GM12892 (cell line): ENCODE measurements at places on chromosomes 7 and 10.

GRCh38 chr10:58651040-58651439 lies 138.4 kb downstream of the BICC1 start:
- DNase-seq, result no peak

- no peak for DNase-seq
Measured at GRCh38 chr10:85580585-85580984, 786.0 kb downstream of the GRID1 start.

DNA sequence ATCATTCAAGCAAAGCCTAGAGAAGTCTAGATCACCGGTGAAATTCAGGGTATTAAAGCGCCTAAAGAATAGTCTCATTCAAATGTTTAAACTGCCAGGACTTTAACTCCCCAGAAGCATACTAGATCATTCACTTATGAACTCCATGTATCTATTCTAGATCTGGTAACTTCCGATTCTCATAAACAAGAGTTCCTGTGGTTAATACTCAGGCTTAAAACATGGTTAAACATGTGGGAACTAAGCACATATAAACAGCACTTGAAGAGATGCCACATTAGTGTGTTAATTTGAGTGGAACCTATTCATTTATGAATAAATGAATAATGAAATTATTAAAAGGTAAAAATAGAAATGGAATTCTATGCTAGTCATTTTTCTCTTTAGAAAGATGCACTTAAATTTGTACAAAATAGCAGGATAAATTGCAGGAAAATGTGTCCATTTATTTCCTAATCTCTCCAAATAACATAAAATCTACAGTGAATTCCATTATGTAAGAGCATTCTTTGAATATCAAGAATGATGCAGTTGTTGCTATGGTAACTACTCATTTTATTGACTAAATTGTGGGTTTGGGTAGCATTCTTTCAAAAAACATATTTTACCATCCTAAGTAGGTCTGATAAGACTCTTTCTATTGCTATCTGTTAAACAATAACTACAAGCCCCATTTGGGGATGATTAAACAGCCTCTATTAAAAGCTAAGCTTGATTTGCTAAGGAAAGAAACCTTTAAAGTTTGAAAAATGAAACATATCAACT lies 147.6 kb upstream of the TMEM168 start:
- DNase-seq, result no peak

- no peak for DNase-seq
Measured at GRCh38 chr7:29798422-29798821, 7.9 kb upstream of the WIPF3 start.

- no peak for DNase-seq
Measured at GRCh38 chr7:20200361-20200760, 16.8 kb downstream of the MACC1 start.

- no peak for DNase-seq
Measured at GRCh38 chr10:17410907-17411306, 43.5 kb downstream of the ST8SIA6 start.

- DNase-seq, result no peak
Measured at GRCh38 chr10:100781145-100781665, 35.8 kb downstream of the PAX2 start.

- no peak for DNase-seq
Measured at GRCh38 chr7:157016024-157016351, 5.5 kb upstream of the MNX1 start.

DNA sequence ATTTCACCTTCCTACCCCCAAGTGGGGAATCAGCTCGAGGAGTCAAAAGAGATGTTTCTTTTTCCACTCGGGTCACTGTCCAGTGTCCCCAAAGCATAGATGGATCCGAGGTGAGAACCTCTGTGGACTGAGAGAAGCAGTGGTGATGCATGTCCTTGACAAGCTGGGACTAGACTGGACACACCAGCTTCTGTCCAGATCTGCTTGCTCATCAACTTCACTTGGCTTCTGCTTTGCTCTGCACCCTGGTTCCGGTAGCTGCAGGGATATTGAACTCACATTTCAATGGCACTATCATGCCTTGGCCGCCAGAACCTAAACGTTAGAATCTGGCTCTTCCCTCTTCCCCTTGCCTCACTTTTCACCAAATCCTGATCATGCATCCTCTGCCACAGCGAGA lies 50.3 kb upstream of the CXCL12 start:
- DNase-seq, result no peak

GRCh38 chr7:104548861-104549260 lies 220.5 kb downstream of the LHFPL3 start:
- DNase-seq, result no peak

DNA sequence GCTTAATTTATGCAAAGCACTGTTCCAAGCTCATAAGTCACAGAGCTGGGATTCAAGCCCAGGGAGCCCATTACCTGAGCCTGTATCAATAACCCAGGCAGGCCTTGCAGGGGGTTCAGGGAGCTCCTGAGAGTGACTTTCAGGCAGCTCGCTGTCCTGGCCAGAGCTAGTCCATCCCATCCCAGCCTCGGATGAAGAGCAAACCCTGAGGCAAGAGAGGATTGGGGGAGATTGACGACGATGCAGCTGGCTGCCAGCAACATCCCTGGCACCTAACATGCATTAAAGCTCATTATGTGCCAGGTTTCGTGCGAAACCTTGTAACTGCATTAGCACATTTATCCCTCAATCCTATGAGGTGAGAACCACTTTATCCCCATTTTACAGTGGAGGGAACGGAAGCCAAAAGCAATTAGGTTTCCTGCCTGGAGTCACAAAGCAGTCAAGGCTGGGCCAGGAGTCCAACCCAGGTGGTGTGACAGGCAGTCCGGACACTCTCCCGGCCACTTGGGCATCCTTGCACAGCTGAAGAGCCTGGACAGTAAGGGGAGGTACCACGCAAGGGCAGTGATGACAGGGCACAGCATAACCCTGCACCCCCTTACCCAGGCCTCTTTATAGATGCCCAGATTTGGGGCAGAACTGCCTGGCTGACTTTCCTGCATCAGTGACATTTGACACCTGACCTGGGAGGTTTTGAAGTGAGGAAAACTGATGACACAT lies 129.8 kb upstream of the CHST15 start:
- DNase-seq, result no peak

GRCh38 chr10:124180947-124181549 lies 87.7 kb upstream of the CHST15 start:
- DNase-seq, result no peak

DNA sequence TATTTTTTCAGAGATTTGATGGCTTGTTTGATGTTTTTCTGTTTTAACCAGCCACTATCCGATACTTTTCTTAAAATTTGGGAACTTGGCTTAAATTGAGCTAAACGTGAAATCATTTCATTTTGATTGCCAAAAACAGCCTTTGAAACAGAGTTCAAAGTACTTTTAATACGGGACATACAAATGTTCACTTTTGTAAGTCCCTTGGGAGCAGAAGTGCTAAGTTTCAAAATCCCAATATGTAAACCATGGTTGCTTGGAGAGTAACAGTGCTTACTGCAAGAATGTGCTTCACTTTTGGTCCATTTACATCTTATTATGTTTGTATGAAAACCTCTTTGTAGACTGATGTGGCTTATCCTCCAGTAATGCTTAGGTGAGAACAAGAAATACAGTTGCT lies 10.9 kb downstream of the PNPLA8 start:
- DNase-seq, result no peak

GRCh38 chr10:115772606-115773005 lies 500.4 kb downstream of the GFRA1 start:
- DNase-seq, result no peak

- DNase-seq, result no peak
Measured at GRCh38 chr7:106346167-106346677, 61.4 kb upstream of the NAMPT start.

- no peak for DNase-seq
Measured at GRCh38 chr10:129755158-129755591, 208.9 kb downstream of the EBF3 start.

DNA sequence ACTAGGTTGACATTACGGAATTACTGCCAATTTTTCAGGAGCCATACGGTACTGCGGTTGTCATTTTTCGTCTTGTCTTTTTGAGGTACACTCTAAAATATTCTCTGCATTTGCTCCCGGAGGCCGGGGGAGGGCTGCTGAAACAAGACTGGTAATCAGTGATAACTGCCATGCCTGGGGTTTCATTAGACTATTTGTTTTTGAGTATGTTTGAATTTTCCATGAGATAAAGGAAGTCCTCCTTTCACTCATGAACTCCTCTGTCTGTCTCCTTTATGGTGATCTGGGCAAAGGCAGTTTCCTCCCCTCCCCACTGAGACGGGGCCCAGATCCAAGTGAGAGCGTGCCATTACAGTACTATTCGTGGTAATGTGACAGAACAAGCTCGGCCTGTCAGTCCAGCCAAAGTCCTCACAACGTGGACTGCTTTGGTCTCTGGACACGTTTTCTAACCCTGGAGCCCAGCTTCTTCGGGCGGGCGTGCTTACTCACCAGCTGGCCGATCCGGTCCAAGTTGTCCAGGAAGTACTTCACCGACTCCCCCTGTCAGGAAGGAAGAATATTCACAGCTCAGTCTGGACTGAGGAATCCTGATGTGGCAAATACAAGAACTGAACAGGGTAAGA lies 45.1 kb downstream of the AMZ1 start:
- no peak for DNase-seq

DNA sequence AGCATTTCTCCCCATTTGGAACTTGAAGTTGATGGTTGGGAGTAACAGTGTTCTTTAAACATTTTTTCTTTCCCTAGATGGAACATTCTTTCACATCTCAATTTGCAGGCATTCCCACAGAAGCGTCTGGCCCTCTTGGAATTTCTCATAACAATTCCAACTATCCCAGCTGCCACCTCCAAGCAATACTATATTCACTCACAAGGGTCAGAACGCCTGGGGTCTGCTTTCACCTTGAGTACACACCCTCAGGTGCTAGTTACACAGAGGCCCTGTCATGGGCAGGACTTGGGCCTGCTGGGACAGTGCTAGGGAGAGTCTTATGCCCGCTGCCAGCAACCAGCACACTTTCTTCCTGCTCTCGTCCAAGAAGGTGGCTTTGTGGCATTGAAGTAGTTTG lies 136.5 kb downstream of the JCAD start:
- no peak for DNase-seq

DNA sequence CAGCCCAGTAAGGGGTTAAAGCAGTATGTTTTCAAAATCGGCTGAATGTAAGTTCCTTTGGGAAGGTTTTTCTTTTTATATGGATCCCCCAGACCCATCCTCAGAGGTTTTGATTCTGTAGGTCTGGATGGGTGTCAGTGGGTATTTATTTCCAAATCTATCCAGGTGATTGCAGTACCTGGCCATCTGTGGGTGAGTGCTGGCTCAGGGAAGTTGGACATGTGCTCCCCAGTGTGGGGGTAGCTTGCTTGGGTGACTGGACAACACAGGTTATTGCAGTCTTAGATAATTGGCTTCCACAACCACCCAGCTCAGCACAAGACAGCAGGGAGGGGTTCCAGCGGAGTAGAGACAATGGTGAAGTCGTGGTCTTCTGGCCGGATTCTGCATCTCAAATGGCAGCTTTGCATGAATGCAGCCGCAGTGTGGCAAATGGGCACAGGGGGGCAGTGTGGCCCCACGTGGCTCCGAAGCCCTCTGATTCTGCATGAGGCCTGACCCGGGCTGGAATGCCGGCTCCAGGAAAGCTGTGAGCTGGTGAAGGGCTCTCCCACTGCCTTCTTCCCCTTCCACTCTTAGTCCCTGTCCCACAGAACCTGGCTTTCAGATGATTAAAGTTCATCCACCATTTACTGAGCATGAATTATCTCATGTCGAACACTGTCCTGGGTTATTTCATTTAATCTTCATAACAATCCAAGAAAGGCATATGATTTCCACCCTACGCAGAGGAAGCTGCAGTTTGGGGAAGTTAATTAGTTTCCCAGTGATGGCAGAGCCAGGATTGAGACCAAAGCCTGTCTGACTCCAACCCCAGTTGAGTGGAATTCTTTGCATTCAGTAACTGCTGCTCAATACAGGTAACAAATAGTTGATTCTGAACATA lies 64.5 kb upstream of the SYPL1 start:
- DNase-seq, result peak; percentile 45

DNA sequence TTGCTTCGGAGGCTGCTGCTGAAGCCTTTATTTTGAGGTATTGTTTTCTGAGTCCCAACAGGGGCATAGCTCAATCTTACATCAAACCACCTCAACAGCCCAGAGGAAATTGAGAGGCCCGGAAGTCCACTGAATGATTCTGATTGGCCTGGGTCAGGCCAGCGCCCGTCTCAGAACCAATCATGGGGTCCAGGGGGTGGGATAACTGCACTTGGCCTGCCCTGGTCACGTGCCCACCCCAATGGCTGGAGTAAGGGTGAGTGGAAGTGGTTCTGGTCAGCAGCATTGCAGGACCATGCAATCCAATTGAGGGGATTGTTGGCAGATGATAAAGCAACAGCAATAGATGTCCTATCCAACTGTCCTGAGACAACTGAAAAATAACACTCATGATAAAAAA lies 190.6 kb downstream of the HERPUD2 start:
- DNase-seq, result no peak

DNA sequence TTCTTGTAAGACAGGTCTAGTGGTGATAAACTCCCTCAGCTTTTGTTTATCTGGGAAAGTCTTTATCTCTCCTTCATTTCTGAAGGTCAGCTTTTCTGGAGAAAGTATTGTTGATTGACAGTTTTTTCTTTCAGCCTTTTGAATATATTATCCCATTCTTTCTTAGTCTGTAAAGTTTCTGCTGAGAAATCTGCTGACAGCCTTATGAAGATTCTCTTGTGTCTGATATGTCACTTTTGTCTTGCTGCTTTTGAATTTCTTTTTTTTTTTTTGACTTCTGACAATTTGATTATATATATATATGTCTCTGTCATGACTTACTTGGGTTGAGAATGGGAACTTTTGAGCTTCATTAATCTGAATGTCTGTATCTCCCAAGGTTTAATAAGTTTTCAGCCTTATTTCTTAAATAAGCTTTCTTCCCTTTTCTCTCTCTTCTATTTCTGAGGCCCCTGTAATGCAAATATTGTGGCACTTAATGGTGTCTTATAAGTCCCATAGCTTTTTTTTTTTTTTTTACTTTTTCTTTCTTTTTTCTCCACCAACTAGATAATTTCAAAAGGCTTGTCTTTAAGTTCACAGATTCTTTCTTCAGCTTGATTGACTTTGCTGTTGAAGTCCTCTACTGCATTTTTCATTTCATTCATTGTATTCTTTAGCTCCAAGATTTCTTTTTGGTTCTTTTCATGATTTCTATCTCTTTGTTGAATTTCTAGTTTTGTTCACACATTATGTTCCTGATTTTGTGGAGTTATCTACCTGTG lies 81.4 kb upstream of the IL6 start:
- no peak for DNase-seq

- DNase-seq, result no peak
Measured at GRCh38 chr10:29950391-29950790, 109.0 kb downstream of the JCAD start.

DNA sequence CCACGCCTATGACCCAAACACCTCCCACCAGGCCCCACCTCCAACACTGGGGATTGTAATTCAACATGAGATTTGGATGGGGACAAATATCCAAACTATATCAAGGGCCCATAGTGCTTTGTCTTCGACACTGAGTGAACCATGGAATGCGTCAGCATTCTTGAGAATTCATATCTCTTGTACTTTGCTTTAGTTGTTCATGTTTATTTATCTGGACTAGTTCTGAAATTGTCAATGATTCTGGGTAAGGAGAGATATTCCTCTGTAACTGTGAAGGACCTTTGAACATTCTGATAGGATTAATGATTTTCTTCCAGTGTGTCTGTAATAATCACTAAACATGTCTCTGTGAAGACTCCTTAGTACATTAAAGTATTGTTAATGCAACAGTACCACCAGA lies 374.8 kb downstream of the LRMDA start:
- DNase-seq, result no peak
